GM23338 (cell line): ENCODE measurements at places on chromosomes 3 and 15.

- no peaks in the 10 kb centered on the region for H3K36me3 ChIP-seq
- peaks cover 19% of the 10 kb centered on the region for H3K4me1 ChIP-seq
- H3K27ac ChIP-seq = peak overlapping the region; percentile 89
- peak overlapping the region; percentile 42 for H3K4me3 ChIP-seq
- peak; percentile 76 for DNase-seq
- H3K27me3 ChIP-seq = no peaks in the 10 kb centered on the region
Observed at GRCh38 chr15:24848050-24848449, 106.7 kb upstream of the SNRPN start.

- no peaks in the 10 kb centered on the region for H3K36me3 ChIP-seq
- peaks cover 24% of the 10 kb centered on the region for H3K4me1 ChIP-seq
- H3K4me3 ChIP-seq = peak overlapping the region; percentile 44
- DNase-seq = peak; percentile 71
- H3K27me3 ChIP-seq = no peaks in the 10 kb centered on the region
Observed at GRCh38 chr3:62414786-62415185, 41.4 kb upstream of the FEZF2 start.

GRCh38 chr3:17013050-17013449 lies 128.3 kb downstream of the PLCL2 start:
- H3K27ac ChIP-seq = no peak overlapping the region
- no peaks in the 10 kb centered on the region for H3K36me3 ChIP-seq

- no peak for DNase-seq
- H3K36me3 ChIP-seq = no peaks in the 10 kb centered on the region
- H3K4me3 ChIP-seq = no peak overlapping the region
- no peak overlapping the region for H3K27ac ChIP-seq
- no peaks in the 10 kb centered on the region for H3K4me1 ChIP-seq
- no peaks in the 10 kb centered on the region for H3K27me3 ChIP-seq
Observed at GRCh38 chr3:25041871-25042584, 386.0 kb upstream of the RARB start.

DNA sequence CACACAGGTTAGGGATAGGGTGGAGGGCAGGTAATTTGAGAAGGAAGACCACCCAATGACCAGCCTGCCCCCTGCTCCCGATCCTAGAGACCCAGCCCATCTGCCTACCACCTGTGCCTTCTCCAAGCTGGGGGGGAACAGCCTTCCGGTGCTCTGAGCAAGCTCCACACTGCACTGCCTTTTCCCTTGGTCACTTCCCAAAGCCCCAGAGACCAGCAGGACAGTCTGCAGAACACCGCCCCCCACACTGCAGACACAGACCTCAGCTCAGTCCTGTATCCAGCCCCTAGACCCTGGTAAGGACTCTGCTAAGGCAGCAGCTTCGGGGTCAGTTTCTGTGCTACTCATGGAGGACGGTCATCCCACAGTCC lies 156.9 kb downstream of the MEGF11 start:
- no peak for DNase-seq
- H3K36me3 ChIP-seq = no peaks in the 10 kb centered on the region
- H3K4me3 ChIP-seq = no peak overlapping the region
- no peaks in the 10 kb centered on the region for H3K27me3 ChIP-seq
- H3K27ac ChIP-seq = no peak overlapping the region

GRCh38 chr15:85764649-85765277 lies 30.0 kb downstream of the KLHL25 start:
- DNase-seq = no peak
- no peaks in the 10 kb centered on the region for H3K4me1 ChIP-seq
- H3K27me3 ChIP-seq = no peaks in the 10 kb centered on the region
- H3K27ac ChIP-seq = no peak overlapping the region

GRCh38 chr3:149291178-149291577 lies 42.3 kb downstream of the TM4SF18 start:
- H3K36me3 ChIP-seq = no peaks in the 10 kb centered on the region
- H3K27ac ChIP-seq = no peak overlapping the region
- no peaks in the 10 kb centered on the region for H3K4me1 ChIP-seq
- no peak overlapping the region for H3K4me3 ChIP-seq
- H3K27me3 ChIP-seq = no peaks in the 10 kb centered on the region

GRCh38 chr3:195176776-195177175 lies 94.2 kb downstream of the XXYLT1 start:
- H3K36me3 ChIP-seq = no peaks in the 10 kb centered on the region
- peaks cover 12% of the 10 kb centered on the region for H3K4me1 ChIP-seq
- no peaks in the 10 kb centered on the region for H3K27me3 ChIP-seq
- no peak for DNase-seq
- H3K4me3 ChIP-seq = no peak overlapping the region

DNA sequence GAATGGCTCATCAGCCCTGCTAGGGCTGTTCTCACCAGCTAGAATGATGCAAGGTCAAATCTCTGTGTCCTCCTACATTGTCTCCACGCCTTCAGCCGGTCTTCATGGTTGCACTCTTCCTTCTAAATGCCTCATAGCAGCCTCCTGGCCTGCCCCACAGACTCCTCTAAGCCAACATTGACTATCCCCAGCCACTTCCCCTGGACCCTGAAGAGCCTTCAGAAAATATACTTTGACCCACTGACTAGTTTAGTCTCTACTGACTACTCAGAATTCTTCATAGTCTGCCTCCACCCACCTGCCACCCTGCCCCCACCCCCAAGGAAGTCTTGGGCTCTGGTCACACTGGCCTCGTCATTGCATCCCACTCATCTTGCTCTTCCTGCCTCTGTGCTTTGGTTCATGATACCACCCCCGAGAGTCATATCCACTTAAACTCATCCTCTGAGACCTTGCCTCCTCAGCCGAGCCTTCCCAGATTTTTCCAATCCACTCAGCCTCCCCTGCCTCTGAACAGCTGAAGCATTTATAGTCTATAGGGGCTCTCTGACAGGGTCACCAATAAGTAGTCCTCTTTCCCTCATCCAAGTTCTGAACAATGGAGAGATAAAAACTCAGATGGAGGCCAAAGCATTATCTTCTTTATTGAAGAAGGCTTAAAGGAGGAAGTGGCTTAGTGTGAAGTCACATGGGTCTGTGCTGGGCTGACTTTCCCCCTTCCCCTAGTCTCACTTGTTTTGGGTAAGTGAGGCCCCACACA lies 9.5 kb upstream of the DOCK3 start:
- no peak overlapping the region for H3K27ac ChIP-seq
- no peaks in the 10 kb centered on the region for H3K36me3 ChIP-seq
- no peak overlapping the region for H3K4me3 ChIP-seq

DNA sequence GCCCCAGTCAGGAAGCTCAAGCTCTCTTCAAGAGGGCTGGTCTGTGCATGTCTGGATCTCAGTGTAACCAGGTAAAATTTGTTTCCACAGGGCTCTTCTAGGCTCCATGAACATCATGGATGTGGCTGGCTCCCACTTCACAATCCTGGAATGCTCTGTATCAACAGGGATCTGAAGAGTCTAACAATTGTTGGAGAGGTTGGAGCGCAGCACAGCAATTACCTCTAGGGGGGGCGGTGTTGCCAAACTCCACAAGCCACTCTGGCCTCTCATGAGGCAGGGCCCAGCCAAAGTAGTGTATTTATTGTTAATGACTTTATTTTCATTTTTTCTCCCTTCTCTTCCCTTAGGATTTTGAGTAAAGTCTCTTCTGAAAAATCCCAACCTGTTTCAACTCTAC lies 6.1 kb upstream of the EIF2B5 start:
- no peak overlapping the region for H3K27ac ChIP-seq
- H3K36me3 ChIP-seq = no peaks in the 10 kb centered on the region
- no peaks in the 10 kb centered on the region for H3K27me3 ChIP-seq
- no peak overlapping the region for H3K4me3 ChIP-seq
- DNase-seq = peak; percentile 74

- H3K27me3 ChIP-seq = no peaks in the 10 kb centered on the region
- peak; percentile 32 for DNase-seq
- no peak overlapping the region for H3K4me3 ChIP-seq
Observed at GRCh38 chr15:27804569-27805260, 294.4 kb downstream of the OCA2 start.

- H3K27me3 ChIP-seq = no peaks in the 10 kb centered on the region
- H3K4me1 ChIP-seq = no peaks in the 10 kb centered on the region
- no peak overlapping the region for H3K27ac ChIP-seq
- no peak overlapping the region for H3K4me3 ChIP-seq
- H3K36me3 ChIP-seq = no peaks in the 10 kb centered on the region
Observed at GRCh38 chr3:172550347-172550943, 27.2 kb upstream of the TNFSF10 start.

DNA sequence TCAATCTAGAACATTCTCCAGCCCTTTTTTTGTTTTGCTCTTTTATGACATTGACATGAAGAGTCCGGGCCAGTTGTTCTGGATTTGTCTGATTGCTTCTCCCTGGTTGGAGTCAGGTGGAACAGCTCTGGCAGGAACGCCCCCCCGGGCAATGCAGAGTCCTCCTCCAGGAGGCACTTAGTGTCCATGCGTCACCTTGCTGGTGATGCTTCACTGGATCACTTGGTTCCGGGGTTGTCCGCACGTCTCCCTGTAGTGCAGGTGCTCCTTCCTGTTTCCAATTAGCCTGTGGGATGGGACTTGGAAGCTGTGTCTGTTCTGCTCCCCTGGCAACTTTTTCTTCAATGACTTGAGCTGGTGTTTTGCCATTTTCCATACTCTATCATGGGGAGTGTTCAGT lies 9.8 kb downstream of the CSK start:
- H3K4me1 ChIP-seq = peaks cover 25% of the 10 kb centered on the region
- no peaks in the 10 kb centered on the region for H3K27me3 ChIP-seq
- no peaks in the 10 kb centered on the region for H3K36me3 ChIP-seq
- no peak overlapping the region for H3K27ac ChIP-seq
- H3K4me3 ChIP-seq = no peak overlapping the region

GRCh38 chr3:49024449-49024848 lies 2.5 kb downstream of the NDUFAF3 start:
- DNase-seq = no peak
- peaks cover 24% of the 10 kb centered on the region; the same call in 1 of the 2 replicates for H3K4me1 ChIP-seq
- peak overlapping the region; percentile 97; the same call in 1 of the 2 replicates for H3K27ac ChIP-seq
- no peak overlapping the region for H3K4me3 ChIP-seq
- peaks cover 37% of the 10 kb centered on the region for H3K36me3 ChIP-seq

DNA sequence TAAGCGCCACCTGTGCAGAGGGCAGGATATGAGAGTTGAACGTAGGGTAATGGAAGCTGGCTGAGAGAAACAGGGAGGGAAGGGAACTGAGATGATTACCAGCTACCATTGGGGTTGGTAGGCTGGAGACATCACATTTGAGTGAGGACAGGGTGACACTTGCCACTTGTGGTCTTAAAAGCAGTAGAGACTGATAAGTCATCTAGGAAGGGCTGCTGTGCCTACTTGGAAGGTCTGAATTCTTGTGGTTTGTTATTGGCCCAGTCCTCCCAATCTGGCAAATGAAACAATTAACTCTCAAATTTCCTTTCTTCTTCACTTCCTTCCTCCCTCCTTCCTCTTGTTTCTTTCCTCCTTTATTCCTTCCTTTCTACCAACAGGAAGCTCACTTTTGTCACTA lies 46.8 kb downstream of the COL6A5 start:
- H3K4me1 ChIP-seq = no peaks in the 10 kb centered on the region
- no peak overlapping the region for H3K27ac ChIP-seq
- no peak overlapping the region for H3K4me3 ChIP-seq
- H3K27me3 ChIP-seq = no peaks in the 10 kb centered on the region
- DNase-seq = no peak
- no peaks in the 10 kb centered on the region for H3K36me3 ChIP-seq

- no peaks in the 10 kb centered on the region for H3K27me3 ChIP-seq
- DNase-seq = no peak
- no peaks in the 10 kb centered on the region for H3K4me1 ChIP-seq
- H3K4me3 ChIP-seq = no peak overlapping the region
- no peaks in the 10 kb centered on the region for H3K36me3 ChIP-seq
- no peak overlapping the region for H3K27ac ChIP-seq
Observed at GRCh38 chr3:72052841-72053409, 268.0 kb upstream of the PROK2 start.

DNA sequence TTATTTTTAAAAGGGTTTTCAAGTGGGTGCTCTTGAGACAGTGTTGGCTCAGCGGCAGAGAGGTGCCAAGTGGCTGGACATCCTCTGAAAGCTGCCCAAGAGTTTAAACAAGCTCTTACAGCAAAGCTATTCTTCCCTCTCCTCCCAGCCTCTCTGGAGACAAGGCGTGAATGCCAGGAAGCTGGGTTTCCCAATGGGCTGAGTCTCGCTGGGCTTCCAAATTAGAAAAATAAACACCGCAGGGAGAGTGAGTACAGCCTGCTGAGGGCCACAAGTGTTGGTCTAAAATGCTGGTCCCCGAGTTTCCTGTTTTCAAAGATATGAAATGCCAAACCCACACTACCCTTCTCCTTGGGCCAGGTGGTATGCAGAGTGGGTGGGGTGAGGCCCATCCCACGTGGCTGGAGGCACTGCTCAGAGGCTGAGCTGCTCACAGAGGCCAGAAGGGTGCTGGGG lies 36.4 kb downstream of the ZDHHC3 start:
- H3K36me3 ChIP-seq = no peaks in the 10 kb centered on the region; the same call in 1 of the 2 replicates
- no peak overlapping the region for H3K4me3 ChIP-seq
- no peaks in the 10 kb centered on the region for H3K27me3 ChIP-seq
- no peaks in the 10 kb centered on the region for H3K4me1 ChIP-seq
- DNase-seq = no peak

GRCh38 chr3:64647825-64648224 lies 40.0 kb downstream of the ADAMTS9 start:
- no peaks in the 10 kb centered on the region for H3K27me3 ChIP-seq
- no peak overlapping the region for H3K27ac ChIP-seq
- DNase-seq = no peak

DNA sequence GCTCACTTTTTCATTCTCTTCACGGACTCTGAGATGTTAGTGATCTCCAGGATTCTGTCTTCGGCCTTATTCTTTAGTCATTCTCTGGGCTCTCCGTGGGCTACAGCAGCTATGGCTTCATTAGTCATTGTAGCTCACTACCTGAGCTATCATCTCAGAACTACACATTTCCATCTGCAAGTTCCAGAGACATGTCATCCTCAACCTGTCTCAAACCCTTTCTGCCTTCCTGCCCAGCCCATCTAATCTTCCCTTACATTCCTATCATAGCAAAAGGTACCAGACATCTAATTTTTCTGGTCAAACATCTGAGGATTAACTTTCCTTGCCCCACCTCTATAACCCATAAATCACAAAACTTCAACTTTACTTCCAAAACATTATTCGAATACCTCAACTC lies 13.2 kb downstream of the TSPAN3 start:
- no peak for DNase-seq
- H3K27ac ChIP-seq = no peak overlapping the region
- peaks cover 20% of the 10 kb centered on the region for H3K4me1 ChIP-seq

- no peak overlapping the region for H3K4me3 ChIP-seq
- DNase-seq = no peak
- H3K27me3 ChIP-seq = no peaks in the 10 kb centered on the region
- peaks cover 28% of the 10 kb centered on the region for H3K4me1 ChIP-seq
- H3K36me3 ChIP-seq = no peaks in the 10 kb centered on the region
Observed at GRCh38 chr3:148269816-148270215, 427.9 kb upstream of the AGTR1 start.
